EH (cell line): ENCODE measurements at places on chromosomes 2 and 18.
A peak's percentile ranks its signal among the peaks of the same experiment; 100 is the strongest.

DNA sequence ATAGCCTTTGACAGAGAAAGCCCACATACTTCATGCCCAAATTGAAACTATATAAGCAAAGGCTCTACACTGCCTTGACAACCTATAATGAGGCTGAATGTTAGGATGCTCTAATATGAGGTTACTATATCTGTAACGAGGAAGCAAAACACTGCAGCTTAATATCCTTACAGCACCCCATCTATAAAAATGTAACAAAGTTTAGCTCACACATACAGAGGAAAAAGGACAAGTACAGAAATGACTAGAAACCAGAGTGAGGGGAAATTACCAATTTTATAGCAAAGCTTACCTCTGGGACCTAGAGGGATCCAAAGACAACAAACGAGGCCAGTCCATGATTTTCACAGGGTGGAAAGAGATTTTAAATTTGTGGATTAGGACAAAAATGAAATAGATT, 138.5 kb downstream of the COL4A4 start:
- no peak for DNase-seq

GRCh38 chr18:46478796-46479195, 178.2 kb downstream of the LOXHD1 start:
- no peak for DNase-seq

DNA sequence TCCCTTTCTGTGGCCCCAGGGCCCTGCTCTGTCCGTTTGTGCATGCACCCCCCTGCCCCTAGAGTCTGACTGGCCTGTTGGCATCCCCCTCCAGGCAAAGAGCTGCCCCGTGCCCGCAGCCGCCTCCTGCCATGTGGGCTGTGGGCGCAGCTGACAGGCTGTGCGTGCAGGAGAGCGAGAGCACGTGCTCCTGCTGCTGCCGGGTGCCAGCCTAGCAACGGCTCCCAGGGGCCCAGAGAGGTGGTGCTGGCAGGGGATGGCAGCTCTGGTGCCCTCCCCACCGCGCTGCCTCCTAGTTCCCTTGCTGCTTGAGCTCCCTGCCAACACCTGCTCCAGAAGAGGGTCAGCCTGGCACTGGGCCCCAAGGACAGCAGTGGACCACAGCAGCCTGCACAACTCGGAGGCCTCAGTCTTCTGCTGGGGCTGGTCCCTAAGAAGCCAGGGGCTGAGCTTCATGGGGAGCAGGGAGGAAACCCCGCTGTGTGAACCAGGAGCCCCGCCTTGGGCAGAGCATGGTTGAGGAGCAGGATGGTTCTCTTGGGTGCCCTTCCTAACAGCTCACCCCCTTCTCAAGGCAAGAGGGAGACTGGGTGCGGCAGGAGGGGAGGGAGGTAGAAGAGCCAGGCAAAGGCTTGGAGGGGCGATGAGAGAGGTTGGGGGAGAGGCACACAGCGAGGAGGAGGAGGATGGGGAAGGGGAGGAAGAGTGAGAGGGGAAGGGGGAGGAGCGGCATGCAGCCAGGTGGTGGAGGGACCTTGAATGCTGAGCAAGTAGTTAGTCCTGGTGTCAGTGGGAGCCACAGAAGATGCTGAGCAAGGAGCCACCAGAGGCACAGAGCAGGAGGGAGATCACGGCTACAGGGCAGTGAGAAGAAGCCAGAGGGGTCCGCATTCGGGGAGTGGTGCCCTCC, 23.8 kb upstream of the PTMA start:
- DNase-seq, result no peak

- DNase-seq, result peak; percentile 20
Observed at GRCh38 chr18:9637036-9637767, 22.8 kb upstream of the PPP4R1 start.

- no peak for DNase-seq
Observed at GRCh38 chr18:51721388-51721787, 523.9 kb upstream of the MEX3C start.

DNA sequence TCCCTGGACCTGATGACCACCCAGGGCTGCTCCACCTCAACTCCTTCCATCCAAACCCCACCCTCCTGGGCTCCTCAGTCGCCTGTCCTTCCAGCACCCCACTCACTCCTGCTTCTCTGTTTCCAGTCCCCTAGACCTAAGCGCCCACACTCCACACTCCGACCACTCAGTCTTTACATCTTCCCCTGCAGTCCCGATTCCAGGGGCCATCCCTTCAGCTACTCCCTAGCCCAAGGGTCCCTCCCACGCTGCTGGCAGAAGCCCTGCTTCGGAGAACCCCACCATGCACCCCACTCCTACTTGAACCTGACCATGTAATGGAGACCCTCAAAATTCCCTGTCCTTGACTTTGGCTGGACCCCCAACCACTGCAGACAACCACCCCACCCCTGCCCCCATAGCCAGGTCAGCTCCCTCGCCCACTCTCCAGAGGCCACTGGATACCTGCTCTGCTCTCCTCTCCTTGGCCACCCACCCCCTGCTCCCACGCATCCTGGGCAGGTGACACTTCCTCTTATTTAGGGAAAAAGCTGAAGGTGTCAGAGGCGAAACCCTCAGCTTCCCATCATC, 28.2 kb downstream of the EMX1 start:
- no peak for DNase-seq
